ENCODE measurements at places on chromosomes 2 and 18. TPM values are rescaled to one million over a fixed set of nuclear protein-coding genes. Genes with fewer than 3 reads are reported as not detected.
A peak's percentile ranks its signal among the peaks of the same experiment; 100 is the strongest.

The GNLY gene
- 20.0 TPM for total RNA-seq

- no peak for DNase-seq
Measured at GRCh38 chr2:216416571-216417307, 4.5 kb downstream of the SMARCAL1 start.

DNA sequence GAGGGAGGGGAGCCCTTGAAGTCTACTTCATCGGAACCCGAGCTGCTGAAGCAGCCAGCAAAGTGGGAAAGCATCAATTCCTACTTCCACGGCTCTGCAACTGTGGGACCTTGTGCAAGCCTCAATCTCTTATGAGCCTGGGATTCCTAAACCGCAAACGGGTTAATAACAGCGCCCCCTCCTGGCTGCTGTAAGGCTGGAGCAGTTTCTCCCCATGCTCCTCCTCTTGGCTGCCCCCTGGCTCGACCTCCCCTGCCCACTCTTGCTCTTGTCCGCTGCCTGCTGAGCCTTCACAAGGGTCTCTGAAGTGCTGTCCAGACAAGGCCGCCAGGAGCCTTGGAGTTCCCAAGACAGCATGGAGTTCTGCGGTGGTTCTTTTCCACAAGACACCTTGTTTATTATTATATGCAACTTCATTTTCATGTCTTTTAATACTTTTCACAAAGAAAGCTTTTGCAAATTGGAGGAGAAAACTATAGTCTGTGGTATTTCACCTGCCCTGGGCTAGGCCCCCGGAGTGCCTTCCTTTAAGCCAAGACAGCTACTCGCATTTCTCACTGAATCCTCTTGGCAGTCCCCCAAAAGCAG lies 157.2 kb downstream of the DDX1 start:
- no peak for DNase-seq

The RAB6C gene
- total RNA-seq: 0.11 TPM

DNA sequence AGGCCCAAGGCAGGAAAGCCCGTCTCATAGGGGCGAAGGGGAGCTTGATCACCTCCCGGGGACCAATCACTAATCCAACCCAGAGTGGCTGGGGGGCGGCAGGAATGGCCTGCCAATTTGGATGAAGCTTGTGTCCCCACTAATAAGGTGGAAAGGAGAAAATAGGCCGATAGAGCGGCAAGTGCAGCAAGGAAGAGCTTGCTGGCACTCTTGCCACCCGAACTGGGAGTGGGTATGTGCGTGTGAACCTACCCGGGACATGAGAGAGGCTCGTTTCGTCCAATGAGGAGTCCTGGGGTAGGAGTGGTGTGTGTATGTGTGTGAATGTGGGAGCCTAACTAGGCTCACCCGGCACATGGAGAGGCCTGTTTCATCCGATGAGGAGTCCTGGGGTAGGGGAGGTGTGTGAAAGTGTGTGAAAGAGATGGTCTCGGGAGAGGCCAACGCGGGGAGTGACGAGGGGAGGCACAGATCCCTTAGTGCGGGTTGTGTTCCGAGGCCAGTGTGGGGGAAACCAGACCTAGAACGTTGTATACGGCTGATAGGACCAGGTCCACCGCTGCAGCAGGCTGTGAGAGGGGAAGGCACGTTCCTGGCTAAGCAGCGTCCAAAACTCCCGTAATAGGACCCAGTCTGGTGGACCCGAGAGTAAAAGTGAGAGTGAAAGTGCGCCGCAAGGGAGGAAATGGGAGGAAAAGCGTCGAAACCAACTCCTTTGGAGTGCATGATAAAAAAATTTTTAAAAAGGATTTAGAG lies 47.1 kb upstream of the SELENOI start:
- peak; percentile 37 for DNase-seq

- DNase-seq: no peak
Measured at GRCh38 chr2:96819128-96819875, 3.2 kb downstream of the CNNM3 start.

The TBR1 gene
- total RNA-seq: not detected

DNA sequence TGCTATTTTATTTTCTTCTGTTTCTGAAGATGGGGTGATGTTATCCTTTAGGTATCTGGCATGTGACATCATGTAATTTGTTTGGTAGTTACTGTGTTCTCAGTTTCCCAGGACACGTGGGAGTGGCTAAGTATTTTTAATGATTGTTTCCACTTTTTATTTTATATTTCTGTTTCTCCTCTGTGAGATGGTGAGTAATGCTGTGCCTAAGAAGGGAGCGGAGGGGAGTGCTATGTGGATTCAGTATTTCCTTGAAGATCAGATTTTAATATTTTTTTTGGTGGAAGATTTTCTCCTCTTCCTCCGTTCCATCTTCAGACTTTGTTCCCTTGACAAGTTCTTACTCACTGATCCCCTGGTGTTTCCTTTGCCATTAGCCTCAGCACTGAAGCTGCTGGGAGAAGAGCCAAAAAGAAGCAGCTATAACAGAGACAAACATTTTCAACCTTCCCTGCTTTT lies 180.0 kb upstream of the MMADHC start:
- no peak for DNase-seq

DNA sequence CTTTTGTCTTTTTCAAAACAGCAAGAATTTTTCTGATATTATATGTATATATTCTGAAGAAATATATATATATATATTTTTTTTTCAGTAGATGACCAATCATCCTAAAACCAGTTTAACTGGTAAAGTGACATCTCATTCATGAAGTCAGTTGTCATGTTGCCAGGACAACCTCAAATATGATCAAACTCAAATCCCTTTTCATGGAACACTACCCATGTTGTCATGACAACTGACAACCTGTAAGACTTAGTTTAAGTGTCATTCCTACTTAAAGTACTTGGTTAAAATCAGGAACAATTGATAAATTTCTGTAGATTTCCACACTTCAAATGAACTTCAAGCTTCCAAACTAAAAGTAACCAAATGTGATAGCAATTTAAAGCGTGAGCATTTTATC lies 101.8 kb upstream of the ERBB4 start:
- DNase-seq: no peak

DNA sequence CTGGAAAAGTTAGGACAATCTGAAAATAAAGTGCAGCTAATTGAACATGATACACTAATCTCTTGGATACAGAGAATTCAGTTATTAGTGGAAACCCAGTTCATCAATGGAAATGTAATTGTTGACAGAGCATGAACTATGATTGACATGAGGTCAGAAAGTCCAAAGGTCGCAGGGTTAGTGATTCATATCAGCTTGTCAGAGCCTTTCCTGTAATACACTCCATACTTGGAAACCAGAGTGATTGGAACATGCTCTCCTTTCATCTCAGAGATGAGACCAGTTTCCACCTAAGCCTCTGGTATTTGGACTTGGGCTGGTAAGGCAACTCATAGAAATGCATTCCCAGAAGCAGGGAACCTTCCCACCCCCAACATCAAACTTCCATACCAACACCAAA lies 8.5 kb upstream of the NCKAP5 start:
- DNase-seq: no peak

The HOXD12 gene
- not detected for total RNA-seq

The KLHL30 gene
- not detected for total RNA-seq

GRCh38 chr2:213425618-213426017 lies 141.4 kb downstream of the SPAG16 start:
- no peak for DNase-seq

- no peak for DNase-seq
Measured at GRCh38 chr2:118865106-118865505, 17.7 kb upstream of the EN1 start.

GRCh38 chr2:222745836-222746559 lies 74.5 kb downstream of the MOGAT1 start:
- no peak for DNase-seq

The ZNF516 gene
- 9.9 TPM for total RNA-seq

DNA sequence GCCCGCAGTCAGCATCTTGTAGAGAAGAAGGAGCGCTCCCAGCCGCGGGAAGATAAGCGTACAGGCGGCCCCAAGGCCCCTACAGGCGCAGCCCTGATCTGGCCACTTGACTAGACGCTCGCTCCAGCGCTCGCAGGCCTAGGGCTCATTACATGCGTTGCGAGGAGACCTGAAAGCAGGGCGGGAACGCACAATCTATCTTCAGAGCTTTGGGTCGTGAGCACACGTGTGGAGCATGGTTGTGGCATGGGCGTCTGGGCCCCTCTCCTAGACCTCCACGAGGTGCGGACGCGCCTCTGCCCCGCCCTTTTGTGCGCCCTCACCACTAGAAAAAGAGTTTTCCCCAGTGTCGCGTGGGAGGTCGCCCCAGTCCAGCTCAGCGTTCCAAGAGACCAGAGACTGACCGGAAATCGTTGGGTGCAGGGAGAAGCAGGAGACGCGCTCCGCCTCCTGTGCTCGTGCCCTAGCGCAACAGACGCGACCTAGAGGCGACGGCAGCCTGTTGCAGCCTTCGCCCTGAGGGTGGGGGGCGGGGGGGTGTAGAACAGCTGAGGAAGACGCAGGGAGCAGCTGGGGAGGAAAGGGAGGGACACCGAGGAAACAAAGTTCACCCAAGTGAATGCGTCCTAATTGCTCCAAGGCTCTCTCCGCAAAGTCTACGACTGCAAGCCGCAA lies 12.6 kb downstream of the NR4A2 start:
- DNase-seq: peak; percentile 12

DNA sequence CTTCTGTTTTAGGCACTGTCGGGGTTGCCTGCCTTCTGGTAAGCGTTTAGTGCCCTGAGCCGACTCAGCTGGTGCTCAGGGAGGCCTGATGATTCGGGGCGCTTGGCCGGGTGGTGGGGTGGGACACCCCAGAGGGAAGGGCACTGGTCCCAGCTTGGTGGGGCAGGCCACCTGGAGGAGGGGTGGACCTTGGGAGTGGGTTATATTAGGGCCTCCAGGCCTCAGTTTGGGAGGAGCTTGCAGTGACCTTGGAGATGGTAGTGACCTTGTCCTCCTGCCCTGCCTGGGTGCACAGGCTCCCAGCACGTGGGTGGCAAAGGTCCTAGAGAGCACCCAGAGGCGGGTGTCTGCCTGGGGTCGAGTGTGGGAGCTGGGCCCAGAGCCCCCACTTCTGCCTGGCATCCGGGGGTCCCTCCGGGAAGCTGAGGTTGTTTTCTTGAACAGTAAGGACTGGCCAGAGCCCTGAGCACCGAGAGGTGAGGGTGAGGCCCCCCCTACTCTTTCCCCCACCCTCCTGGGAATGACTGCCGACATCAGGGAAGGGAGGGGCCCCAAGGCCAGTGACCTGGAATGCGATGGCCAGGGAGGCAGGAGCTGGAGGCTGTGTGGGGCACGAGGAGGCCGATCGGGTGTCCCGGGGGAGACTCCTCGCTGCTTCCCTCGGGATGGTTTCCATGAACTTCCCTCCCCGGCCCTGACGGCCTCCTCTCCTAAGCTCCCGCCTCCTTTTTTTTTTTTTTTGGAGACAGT lies 61.3 kb downstream of the HPCAL1 start:
- no peak for DNase-seq

DNA sequence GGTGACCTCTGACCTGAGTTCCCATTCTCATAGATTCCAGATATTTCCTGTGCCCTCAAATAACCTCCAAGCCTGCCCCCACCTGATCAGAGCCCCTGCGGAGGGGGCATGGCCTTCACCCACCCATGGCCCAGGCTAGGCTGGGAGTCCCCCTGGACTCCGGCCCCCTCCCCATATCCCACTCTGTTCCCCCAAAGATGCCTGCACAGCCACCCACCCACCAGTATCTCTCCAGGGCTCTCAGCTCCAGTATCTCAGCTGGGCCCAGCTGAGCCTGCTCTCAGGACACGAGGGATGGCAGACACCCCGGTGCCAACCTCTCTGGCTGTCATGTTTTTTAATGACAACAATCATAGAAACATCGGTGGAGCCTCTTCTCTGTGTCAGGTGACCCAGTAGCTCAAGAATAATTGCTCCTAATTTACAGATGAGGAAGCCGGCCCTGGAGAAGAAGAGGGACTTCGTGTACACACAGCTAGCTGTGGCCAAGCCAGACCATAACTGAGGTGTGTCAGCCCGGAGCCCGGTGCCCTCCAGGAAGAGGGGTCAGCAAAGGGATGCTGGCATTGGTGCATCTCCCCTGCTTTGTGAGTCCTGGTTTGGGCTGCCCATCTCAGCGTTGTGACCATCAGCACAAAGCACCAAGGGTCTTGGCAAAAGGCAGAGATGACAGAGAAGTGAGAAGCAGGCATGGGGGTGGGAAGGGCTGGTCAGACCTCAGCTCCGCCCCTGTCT lies 84.4 kb downstream of the SDC1 start:
- DNase-seq: no peak

DNA sequence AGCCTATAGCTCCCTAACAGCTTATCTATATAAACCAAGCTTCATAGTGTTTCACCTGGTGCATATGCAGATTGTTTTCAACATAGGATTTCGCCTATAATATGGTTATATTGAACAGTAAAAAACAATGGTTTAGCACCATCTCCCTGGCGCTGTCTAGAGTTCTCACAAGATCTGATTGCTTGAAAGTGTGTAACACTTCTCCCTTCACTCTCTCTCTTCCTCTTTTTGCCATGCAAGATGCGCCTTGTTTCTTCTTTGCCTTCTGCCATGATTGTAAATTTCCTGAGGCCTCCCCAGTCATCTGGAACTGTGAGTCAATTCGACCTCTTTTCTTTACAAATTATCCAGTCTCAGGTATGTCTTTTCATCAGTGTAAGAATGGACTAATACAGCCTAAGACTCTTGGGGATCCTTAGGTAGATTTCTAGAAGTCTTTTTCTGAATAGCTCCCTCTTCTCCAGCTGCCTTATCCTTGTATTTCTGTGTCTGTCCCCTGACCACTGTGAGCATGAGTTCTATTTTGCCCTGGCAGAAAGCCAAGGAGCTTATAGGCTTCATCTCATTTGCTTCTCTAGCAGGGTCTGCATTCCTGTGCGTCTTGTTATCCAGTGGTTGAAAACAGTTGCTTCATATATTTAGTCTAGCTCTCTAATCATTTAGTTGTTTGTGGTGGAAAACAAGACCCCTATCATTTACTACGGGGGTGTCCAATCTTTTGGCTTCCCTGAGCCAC lies 401.6 kb downstream of the GPD2 start:
- DNase-seq: no peak

The CRYGC gene
- not detected for total RNA-seq

DNA sequence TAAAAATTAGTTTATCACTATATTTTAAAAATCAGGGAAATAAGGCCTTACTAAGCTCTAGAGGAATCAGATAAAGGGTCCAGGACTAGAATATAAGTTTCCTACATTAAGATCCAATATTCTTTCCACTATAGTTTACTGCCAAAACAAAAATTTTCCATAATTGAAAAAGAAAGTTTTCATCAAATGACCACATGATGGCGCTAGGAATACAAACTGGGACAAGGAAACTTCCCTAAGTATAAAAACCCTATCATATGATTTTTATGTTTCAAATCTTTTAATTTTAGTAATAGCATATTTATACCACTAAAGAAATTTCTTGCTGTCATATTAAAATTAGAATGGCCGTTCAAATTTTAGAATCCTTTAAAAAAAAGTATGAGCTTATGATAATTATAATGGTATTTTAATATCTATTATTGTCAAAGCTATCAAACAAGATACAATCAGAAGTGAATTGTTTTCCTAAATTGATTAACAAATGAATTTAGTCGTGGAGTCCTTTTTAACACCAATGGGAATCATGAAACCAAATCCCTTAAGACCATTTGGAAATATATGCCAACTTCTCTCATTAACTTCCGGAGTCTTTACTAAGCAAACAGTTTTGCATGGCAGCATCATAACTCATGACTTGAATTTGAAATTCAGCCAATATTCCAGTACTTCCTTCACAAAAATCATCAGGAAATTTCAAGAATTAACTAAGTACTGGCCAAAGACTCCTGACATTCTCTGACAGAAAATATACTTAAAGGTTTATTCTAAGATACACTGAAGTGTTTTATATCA lies 70.3 kb downstream of the SCN1A start:
- no peak for DNase-seq

Data from CD4-positive, alpha-beta memory T cell (primary cell).